ENCODE measurements at places on chromosomes 11 and 22.

DNA sequence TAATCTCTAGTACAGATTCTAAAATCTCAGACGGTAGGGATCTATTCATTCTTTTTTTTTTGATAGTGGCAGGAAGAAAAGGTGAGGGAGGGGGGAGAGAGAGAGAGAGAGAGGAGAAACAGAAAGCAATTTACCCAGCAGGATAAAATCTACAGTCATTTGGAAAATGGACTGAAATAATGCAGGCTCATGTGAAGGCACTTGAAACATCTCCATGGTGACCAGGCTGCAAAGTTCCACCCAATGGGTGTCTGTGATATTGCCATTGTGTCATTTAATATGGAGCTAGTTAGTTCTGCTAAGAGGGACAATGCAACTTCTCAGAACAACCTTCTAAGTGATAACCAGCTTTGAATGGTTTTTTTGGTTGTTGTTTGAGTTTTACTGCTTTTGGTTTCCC is 165.2 kb upstream of the RAG2 start:
- no peak for DNase-seq

DNA sequence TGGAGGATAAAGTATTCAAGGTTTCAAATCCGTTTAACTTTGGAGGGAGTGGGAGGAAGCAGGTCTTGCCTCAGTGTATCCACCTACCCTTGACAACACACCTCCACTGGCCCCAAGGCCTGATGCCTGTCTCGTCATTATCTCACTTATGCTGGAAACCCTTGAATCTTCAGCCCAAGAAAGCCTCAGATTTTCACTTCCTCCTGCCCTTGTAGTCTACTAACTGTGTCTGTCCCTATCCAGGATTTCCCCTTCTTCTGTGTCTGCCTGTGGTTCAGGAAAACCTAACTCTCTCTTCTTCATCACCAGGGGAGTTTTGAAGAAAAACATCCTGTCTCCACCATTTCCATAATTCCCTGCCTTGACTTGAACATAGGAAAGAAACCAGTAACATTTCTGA is 56.1 kb downstream of the SYT9 start:
- DNase-seq, result no peak

GRCh38 chr11:62020661-62021060 is 53.2 kb upstream of the FTH1 start:
- no peak for DNase-seq

GRCh38 chr11:65613091-65613928 is 711 bp downstream of the MAP3K11 start:
- DNase-seq, result no peak

GRCh38 chr11:19602891-19603290 is 109.7 kb upstream of the NAV2 start:
- DNase-seq, result no peak

DNA sequence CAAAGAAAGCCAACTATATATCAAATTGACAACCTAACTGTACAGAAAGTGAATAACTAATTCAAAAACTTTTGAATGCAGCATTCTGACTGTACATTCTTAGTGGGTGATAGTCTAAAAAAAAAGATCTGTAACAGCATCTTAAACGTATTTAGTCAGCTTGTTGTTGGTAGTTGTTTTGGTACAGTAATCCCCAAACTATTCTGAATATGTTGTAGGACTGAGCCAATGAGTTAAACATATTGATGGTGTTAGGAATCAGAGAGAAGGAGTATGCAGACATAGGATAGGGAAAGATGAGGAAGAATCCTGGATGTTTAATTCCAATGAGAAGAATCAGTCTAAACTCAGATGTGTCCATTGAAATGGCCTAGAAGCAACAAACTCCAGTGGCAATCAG is 41.9 kb upstream of the KIRREL3 start:
- DNase-seq, result peak; percentile 27

DNA sequence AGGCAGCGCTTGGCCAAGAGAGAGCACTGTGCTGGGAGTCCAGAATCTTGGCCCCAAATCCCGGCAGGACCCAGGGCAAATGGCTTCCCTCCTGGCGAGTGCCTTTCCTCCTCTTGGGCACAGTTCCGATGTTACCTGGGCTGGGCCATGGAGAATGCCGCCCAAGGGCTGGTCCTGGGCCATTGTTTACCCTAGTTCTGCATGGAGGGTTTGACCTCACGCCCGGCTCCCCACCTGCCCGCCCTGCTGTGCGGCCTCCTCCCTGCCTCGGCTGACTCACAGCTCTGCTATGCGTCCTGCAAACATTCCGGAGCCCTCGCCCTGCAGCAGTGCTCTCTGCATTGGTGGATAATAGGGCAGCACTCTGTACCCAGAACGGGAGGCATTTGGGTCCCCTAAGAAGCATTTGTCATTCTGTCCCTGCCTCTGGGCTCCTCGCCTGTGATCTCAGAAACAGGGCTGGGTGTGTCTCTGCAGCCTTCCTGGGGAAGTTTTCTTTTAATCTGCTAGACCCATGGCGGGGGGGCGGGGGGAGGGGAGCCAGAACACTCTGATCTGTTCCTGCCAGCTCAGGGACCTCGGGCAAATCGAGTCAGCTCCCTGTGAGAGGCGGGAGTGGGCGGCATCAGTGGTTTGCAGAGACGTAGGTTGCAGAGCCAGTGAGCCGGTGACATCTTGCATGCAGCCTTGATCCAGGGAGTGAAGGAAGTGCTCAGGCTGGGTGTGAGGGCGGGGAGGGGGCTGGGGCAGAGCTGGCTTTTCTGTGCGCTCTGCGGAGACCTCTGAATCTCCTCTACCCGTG is 32.9 kb upstream of the SMIM38 start:
- DNase-seq, result peak; percentile 90

- DNase-seq, result no peak
Observed at GRCh38 chr11:90919332-90919731, 696.5 kb upstream of the CHORDC1 start.

DNA sequence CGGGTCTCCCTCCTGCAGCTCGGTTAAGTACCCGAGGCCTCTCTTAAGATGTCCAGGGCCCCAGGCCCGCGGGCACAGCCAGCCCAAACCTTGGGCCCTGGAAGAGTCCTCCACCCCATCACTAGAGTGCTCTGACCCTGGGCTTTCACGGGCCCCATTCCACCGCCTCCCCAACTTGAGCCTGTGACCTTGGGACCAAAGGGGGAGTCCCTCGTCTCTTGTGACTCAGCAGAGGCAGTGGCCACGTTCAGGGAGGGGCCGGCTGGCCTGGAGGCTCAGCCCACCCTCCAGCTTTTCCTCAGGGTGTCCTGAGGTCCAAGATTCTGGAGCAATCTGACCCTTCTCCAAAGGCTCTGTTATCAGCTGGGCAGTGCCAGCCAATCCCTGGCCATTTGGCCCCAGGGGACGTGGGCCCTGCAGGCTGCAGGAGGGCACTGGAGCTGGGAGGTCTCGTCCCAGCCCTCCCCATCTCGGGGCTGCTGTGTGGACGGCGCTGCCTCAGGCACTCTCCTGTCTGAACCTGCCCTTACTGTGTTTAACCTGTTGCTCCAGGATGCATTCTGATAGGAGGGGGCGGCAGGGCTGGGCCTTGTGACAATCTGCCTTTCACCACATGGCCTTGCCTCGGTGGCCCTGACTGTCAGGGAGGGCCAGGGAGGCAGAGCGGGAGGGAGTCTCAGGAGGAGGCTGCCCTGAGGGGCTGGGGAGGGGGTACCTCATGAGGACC is 25.0 kb downstream of the FADS3 start:
- no peak for DNase-seq

DNA sequence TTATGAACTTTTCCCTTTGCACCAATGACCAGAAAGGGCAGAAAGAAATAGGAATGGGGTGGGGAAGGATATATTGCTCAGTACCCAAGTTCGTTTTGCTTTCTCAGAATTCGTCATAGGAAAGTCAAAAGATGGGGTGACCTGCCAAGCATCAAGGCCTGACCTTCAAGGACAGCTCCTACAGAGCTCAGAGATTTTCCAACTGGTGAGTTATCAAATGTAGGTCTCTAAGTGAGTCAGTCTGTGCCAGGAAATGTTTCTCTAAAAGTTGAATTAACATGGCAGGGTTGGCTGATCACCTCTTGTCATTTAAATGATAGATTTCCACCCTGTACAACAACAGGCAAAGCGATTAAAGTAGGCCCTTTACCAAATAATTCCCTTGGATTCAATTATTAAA is 307.2 kb downstream of the CADM1 start:
- DNase-seq, result peak; percentile 76

GRCh38 chr11:26820739-26821138 is 98.9 kb upstream of the SLC5A12 start:
- no peak for DNase-seq

- no peak for DNase-seq
Observed at GRCh38 chr11:78031629-78032028, 8.6 kb upstream of the KCTD14 start.

- no peak for DNase-seq
Observed at GRCh38 chr11:62456630-62457029, 37.8 kb downstream of the SCGB1A1 start.

DNA sequence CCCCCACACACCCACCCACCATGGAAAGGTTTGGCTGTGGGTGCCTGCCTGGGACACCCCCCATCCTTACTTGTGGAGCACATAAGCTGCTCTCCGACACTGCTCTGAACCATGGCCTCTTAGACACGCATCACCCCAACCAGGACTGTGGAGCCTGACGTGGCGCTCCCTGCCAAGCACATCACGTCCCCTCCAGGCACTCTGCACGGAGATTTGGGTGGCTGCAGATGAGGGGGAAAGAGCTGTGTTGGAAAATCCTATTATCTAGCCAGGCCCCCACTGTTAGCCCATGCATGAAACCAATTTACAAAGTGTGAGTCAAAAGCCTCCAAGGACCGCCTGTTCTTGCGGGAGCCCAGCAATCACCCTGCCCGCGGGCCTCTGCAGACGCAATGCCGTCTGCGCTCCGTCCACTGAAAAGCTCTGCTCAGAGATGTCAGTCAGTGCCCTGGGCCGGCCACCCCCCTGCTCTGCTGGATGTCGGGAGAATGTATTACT is 163.4 kb upstream of the NECTIN1 start:
- DNase-seq, result no peak

DNA sequence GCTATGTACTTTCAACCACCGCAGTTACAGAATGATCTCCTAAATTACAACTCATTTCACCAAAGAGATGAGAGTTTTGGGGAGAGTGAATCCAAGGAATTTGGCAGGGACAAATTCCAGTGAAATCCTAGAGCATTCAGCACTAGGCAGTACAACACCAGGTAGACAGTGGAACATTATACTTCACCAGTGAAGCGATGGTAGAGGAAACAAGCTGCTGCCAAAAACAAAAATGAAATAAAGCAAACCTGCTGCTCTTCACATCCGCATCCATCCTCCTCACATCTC is 16.9 kb downstream of the SMCO4 start:
- no peak for DNase-seq

- DNase-seq, result no peak
Observed at GRCh38 chr11:88122956-88123355, 52.3 kb downstream of the RAB38 start.

- DNase-seq, result peak; percentile 42
Observed at GRCh38 chr22:28019881-28020861, 101.1 kb upstream of the PITPNB start.
